ENCODE measurements at places on chromosomes 13 and 19.

DNA sequence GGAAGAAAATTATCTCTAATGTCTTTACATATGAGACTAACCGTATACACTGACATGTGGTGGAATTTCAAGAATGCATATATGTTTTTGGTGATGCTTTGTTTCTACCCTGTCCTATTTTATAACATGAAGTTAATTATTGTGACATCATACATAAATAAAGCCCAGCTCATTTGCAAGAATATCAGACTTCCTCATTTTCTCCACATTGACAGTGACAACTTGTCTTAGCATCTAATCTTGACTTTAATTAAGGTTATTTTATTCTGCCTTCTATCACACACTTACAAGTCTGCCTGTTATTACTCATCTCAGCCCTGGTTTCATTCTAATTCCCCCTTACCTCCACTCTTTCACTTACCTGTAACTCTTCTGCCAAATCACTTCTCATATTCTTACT, 140.6 kb upstream of the STARD13 start:
- DNase-seq = no peak

DNA sequence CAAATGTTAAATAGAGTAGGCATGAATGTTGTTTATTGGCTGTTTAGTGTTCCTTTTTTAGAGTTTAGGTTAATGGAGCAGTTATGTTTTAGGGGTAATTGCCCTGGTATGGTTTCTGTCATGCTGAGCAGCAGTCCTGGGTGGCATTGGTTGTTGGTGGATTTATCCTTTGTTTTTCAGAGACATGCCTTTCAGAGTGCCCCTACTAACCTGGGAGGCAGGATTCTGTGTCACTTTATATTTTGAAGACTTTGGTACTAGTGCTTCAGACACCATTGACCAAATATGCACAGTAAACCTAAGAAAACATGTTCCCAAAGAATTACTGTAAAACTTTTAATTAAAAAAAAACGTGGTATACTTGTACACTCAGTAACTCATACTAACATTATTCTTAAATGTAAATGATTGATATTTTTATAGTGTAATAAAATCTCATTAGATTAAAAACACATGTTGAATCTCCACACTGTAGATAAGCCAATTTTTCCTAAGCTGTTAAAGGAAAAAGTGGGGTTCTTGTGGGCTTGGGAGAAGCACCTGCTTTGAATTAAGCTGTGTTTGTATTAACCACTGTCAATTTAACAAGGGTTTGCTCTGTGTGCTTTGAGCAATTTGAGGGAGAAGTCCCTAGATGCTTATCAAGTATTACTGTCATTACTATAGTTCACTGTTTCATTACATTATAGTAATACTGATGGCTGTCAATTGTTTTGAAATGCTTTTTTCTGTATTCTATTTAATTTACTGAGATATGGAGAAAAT, 133.2 kb downstream of the LMO7 start:
- DNase-seq = no peak

DNA sequence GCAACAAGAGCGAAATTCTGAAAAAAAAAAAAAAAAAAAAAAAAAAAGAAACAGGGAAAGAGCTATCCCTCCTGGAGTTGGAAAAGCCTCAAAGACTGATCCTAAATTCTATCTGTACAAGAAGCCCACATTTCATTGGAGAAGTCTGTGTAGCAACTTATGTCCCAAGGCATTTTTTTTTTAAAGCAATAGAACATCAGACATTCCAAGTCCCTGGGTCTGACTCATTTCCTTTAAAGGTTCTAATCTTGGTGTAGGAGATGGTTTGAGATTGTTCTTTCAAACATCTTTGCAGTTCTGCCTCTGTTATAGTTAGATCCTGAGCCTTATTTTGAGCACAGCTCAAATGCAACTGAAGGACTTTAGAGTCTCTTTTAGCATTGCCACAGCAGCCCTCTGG, 706.5 kb upstream of the MIR17HG start:
- DNase-seq = no peak

GRCh38 chr19:8705742-8706141, 7.1 kb upstream of the ACTL9 start:
- DNase-seq = peak; percentile 29

DNA sequence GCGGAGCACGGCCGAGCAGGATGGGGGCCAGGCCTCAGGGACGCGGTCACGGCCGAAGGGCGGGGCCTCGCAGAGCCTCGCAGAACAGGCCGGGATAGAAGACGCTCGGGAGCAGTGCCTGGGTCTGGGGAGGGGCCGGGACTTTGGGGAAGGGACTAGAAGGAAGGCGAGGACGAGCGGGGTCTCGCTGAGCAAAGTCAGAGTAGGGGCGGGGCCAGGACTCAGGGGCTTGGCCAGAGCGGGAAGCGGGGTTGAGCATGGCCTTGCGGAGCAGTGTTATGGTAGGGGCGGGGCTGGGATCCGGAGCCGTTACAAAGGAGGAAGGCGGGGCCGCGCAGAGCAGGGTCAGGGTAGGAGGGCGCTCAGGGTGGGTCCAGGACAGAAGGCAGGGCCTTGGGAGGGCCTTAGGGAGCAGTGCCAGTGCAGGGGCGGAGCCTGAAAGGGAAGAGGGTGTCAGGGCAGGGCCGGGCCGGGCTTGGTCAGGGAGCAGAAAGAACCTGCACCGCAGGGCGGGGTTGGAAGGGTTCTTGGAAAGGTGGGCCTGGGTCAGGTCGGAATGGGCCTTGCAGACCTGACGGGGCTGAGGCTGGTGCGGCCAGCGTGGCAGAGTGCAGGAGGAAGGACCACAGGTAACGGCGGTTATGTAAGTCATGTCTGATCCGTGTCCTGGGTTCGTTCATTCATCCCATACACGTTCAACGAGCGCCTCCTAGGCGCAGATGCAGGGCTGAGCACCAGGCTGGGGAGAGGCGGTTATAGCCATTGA, 533 bp upstream of the ATP8B3 start:
- peak; percentile 93 for DNase-seq

GRCh38 chr13:98792321-98792720, 39.8 kb upstream of the SLC15A1 start:
- DNase-seq = no peak

GRCh38 chr19:32550666-32551065, 30.3 kb upstream of the PDCD5 start:
- no peak for DNase-seq

GRCh38 chr13:74003374-74003773, 130.8 kb downstream of the KLF12 start:
- no peak for DNase-seq

- no peak for DNase-seq
These were observed 1.1 kb downstream of the SOX1 start for GRCh38 chr13:112067871-112068539.

GRCh38 chr19:14494910-14495671, 836 bp downstream of the GIPC1 start:
- DNase-seq = no peak

DNA sequence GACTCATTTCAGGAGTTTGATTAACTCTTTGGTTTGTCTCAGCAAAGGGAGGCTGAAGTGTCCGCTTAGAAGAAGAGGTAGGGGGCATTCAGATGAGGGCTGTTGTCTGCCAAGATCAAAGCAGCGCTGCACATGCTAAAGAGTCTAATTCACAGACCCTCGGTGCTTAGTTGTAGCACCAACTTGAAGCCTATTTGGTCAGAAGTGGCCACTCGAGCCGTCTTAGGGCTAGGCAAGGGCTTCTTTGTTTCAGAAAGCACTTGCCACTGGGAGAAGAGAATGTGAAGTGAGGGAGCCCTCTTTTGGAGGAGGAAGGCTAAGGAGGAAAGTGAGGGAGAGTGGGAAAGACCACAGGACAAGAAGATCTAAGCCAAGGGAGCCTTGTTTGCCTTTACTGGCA, 313.4 kb upstream of the TMTC4 start:
- no peak for DNase-seq
